NCI-H460 (cell line): ENCODE measurements at places on chromosomes 5 and 9. TPM values are rescaled to one million over a fixed set of nuclear protein-coding genes. Genes with fewer than 3 reads are reported as not detected.

ABO gene
- not detected in 2 replicates for total RNA-seq

OR13C4 gene
- not detected in 2 replicates for total RNA-seq

PCDHA13 gene
- 1.2 and 1.3 TPM in 2 replicates for total RNA-seq

BOD1 gene
- total RNA-seq, result 118 and 119 TPM in 2 replicates

FOXI1 gene
- total RNA-seq, result not detected in 2 replicates

PRDM12 gene
- total RNA-seq, result 0.30 TPM in 1 of 2 replicates, not detected in the other

AIF1L gene
- total RNA-seq, result 4.2 and 5.0 TPM in 2 replicates

IFNA2 gene
- total RNA-seq, result not detected in 2 replicates

PDCD1LG2 gene
- total RNA-seq, result 7.0 and 9.8 TPM in 2 replicates

NPDC1 gene
- 30.3 and 35.5 TPM in 2 replicates for total RNA-seq

TPPP gene
- total RNA-seq, result 0.54 and 0.63 TPM in 2 replicates

DOCK8 gene
- total RNA-seq, result 0.12 and 0.69 TPM in 2 replicates

RNF183 gene
- 0.32 TPM in 1 of 2 replicates, not detected in the other for total RNA-seq

MED22 gene
- total RNA-seq, result 16.9 and 17.0 TPM in 2 replicates

ZNF366 gene
- not detected in 2 replicates for total RNA-seq

PIK3R1 gene
- total RNA-seq, result 26.9 and 40.9 TPM in 2 replicates

PNPLA7 gene
- 0.10 and 0.26 TPM in 2 replicates for total RNA-seq

NMRK1 gene
- 19.5 and 23.3 TPM in 2 replicates for total RNA-seq

EXOSC3 gene
- 55.5 and 55.6 TPM in 2 replicates for total RNA-seq

PCDHB9 gene
- total RNA-seq, result 0.40 and 0.69 TPM in 2 replicates

DNAI1 gene
- 0.25 TPM in 1 of 2 replicates, not detected in the other for total RNA-seq

PHF24 gene
- total RNA-seq, result not detected in 2 replicates

SPARC gene
- 0.29 and 0.45 TPM in 2 replicates for total RNA-seq

SLC25A2 gene
- total RNA-seq, result not detected in 2 replicates

PRDM9 gene
- total RNA-seq, result not detected in 2 replicates

NPR3 gene
- 21.3 and 21.5 TPM in 2 replicates for total RNA-seq

ZNG1C gene
- 50.9 and 54.8 TPM in 2 replicates for total RNA-seq

GOLM1 gene
- total RNA-seq, result 91.4 and 111 TPM in 2 replicates

BTNL3 gene
- not detected in 2 replicates for total RNA-seq

ANKRD31 gene
- total RNA-seq, result 0.14 and 0.17 TPM in 2 replicates

BHMT2 gene
- total RNA-seq, result not detected in 2 replicates

EIF4EBP3 gene
- total RNA-seq, result 1.4 and 1.7 TPM in 2 replicates

ADAMTS13 gene
- total RNA-seq, result 0.40 and 1.1 TPM in 2 replicates

PCDHB3 gene
- 0.12 and 0.14 TPM in 2 replicates for total RNA-seq

SLC6A3 gene
- total RNA-seq, result not detected in 2 replicates

IARS1 gene
- 651 and 698 TPM in 2 replicates for total RNA-seq

LECT2 gene
- total RNA-seq, result not detected in 2 replicates

RXFP3 gene
- not detected in 2 replicates for total RNA-seq

NRG2 gene
- 3.0 and 3.9 TPM in 2 replicates for total RNA-seq

SLC45A2 gene
- total RNA-seq, result not detected in 2 replicates

ABCA2 gene
- 21.0 and 25.0 TPM in 2 replicates for total RNA-seq

ADAM19 gene
- total RNA-seq, result 6.6 and 7.7 TPM in 2 replicates

KIAA0825 gene
- total RNA-seq, result 13.0 and 13.2 TPM in 2 replicates

IRX2 gene
- 30.6 and 33.9 TPM in 2 replicates for total RNA-seq

SPINK7 gene
- not detected in 2 replicates for total RNA-seq

PRRT1B gene
- not detected in 2 replicates for total RNA-seq

FBXL7 gene
- 3.9 TPM in 2 replicates for total RNA-seq

EGFLAM gene
- 53.0 and 58.8 TPM in 2 replicates for total RNA-seq
